ENCODE measurements at places on chromosomes 1 and 21.
A peak's percentile ranks its signal among the peaks of the same experiment; 100 is the strongest.

DNA sequence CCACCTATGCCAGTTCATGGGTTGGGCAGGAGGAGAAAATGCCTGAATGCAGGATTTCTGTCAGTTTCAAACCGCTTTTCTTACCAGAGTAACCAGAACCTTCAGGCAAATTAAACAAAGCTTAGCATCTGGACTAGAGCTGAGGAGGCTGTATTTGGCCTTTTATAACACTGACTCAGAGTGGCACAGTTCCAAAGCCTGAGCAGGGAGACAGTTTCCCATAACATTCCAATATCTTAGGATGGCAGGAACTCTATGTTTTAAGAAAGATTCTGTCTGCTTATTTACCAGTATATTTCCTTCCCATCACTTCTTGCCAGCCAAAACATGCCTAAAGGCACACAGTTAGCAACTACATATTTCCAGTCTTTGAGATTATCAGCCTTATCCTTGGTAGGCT lies 46.8 kb downstream of the UBR4 start:
- no peak for DNase-seq

DNA sequence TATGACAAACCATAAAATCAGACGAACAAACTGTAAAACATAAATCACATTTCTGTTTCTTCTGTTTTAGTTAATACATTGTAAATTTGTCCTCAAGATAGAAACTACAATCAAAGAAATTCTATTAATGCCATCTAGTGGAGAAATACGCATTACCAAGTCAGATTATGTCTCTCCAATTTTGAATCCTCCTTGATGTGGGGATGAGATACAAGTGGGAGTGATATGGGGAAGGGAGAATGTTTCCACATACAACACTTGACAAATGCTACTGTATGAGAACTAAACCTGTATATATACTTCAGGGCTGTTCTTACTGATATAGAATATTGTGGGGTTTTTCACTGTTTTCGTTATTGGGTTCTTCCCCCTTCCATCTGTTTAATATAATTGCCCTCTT lies 2.6 kb downstream of the HFM1 start:
- no peak for DNase-seq

GRCh38 chr1:200230671-200231070 lies 179.2 kb downstream of the ZNF281 start:
- no peak for DNase-seq

DNA sequence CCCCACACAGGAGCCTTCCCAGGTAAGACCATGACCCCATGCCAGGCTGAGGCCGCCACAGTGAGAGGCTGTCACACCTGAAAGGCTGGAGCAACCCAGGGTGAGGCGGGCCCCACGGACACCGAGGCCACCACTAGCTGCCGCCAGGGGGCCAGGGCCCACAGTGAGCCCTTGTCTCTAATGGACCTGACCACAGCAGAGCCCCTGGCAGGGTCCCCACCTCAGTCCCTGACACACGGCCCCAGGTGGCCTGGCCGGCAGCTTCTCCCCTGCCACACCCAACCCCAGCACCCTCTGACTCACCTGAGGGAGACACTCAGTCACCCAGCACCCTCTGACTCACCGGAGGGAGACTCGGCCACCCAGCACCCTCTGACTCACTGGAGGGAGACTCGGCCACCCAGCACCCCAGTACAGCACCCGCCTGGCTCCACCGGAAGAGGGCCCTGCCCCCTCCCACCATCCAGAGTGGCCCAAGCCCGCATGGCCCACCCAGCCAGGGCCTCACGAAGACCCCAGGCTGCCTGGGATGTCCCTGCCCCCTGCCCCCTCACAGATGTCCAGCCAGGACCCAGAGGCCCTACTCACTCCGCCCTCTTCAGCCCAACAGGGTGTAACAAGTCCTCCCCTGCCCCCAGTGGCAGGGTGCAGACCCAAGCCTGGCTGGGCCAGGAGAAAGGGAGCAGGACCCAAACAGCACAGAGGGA lies 4.4 kb downstream of the DVL1 start:
- DNase-seq, result peak; percentile 53

- no peak for DNase-seq
Observed at GRCh38 chr1:60431593-60431992, 358.0 kb upstream of the C1orf87 start.

Data from stimulated activated CD4-positive, alpha-beta T cell treated with anti-CD3 and anti-CD28 coated beads, Interleukin-15, amount 100 ng/mL, for 48 hours (primary cell).